ENCODE measurements at places on chromosomes 5 and 9. TPM values are rescaled to one million over a fixed set of nuclear protein-coding genes. Genes with fewer than 3 reads are reported as not detected.

ACTL7B gene
- 0.12 TPM for total RNA-seq

CHSY3 gene
- total RNA-seq, result not detected

CCNO gene
- total RNA-seq, result not detected

PCDHGC4 gene
- total RNA-seq, result not detected

SUSD3 gene
- total RNA-seq, result 56.8 TPM
